ENCODE measurements at places on chromosomes 5 and 9.

- no peak for DNase-seq
Observed at GRCh38 chr5:77232574-77233358, 22.3 kb downstream of the PDE8B start.

DNA sequence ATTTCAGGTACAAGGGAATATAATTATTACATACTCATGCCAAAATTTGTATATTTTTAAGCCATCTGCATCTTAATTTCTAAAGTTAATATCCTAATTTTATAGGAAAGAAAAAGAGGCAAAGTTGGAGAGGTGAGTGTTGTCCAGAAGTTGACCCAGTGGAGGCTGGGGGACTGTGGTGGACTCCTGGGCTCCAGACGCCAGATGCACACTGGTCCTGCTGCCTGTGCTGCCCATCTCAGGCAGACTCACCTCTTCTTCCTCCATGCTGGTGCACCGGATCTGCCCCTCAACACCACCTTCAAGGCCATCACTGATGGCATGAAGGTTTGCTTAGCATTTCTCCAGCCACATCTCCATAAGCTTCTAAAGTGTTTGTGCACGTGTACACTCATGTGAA lies 220.8 kb upstream of the NFIL3 start:
- no peak for DNase-seq

GRCh38 chr9:105126226-105126625 lies 118.2 kb upstream of the SLC44A1 start:
- no peak for DNase-seq

- no peak for DNase-seq
Observed at GRCh38 chr9:99287641-99288040, 65.6 kb downstream of the SEC61B start.

DNA sequence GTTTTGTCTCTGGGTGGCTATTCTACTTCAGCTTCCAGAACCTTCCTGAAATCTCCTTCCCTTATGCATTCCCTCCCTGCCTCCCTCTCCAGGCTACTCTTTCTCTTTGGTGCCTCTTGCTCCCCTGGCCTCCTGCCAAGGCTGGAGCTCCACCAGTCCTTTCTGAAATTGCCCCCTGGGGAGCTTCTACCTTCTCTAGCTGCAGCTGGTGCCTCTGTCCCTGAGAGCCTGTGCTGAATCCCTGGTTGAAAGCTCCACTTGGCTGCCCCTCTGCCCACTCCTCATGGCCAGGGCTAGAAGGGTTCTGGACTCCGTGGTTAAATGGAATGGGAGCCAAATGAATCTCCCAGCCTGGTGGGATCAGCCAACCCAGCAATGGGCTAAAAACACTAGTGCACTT lies 80.1 kb downstream of the COL15A1 start:
- DNase-seq: no peak

- no peak for DNase-seq
Observed at GRCh38 chr9:136019041-136019680, 58.0 kb upstream of the UBAC1 start.

DNA sequence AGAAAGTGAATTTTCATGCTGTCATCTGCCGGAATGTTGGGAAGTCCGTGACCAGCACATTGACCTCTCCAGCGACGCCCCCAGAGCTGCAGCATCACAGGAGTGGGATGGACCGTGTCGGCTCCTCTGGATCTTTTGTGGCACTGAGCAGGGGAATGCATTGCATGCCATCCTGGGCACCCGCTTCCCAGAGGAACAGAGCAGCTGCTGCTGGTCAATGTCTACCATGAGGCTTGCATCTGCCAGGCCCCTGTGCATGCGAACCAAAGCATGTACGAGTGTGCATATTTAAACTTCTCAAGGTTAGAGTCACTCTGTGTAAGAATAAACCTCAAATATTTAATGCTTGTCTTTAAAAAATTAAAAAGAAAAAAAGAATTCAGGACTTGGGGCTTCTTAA lies 414.8 kb downstream of the GADD45G start:
- no peak for DNase-seq

DNA sequence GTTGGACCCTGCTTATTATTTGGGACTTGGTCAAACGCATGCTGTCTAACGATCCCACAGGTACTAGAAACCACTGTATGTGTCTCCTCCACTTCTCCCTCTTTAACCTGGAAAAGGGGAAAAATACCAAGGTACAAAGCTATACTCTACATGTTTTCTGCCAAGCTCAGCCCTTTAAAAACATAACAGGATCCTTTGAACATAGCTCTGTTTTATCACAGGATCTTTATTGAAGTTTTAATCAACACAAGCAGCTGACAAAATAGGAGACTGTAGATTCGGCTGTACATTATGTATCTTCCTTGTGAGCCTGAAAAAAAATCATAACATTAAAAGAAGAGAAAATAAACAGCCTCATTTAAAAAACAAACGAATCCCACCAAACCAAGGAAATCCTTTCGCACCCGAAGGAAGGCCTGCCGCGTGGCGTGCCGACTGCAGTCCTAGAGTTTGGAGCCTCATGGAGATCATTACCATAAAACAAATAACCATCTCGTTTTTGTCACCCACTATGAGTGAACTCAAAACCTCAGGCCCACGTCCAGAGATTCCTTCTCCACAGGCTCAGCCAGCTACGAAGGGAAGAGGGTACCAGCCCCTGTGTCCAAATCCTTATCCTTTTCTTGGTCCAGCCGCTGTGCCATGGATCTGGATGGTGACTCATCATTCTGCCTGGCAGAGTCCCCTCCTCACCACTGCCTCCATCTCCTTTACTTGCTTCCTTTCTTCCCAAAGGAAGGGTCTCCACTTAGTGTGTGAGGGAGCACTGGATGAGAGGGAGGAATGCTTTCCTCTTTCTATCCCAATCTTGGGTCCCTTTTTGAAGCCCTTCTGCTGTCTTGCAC lies 651.1 kb downstream of the CCDC171 start:
- DNase-seq: no peak

GRCh38 chr5:136174021-136174659 lies 18.8 kb downstream of the SMIM32 start:
- no peak for DNase-seq

DNA sequence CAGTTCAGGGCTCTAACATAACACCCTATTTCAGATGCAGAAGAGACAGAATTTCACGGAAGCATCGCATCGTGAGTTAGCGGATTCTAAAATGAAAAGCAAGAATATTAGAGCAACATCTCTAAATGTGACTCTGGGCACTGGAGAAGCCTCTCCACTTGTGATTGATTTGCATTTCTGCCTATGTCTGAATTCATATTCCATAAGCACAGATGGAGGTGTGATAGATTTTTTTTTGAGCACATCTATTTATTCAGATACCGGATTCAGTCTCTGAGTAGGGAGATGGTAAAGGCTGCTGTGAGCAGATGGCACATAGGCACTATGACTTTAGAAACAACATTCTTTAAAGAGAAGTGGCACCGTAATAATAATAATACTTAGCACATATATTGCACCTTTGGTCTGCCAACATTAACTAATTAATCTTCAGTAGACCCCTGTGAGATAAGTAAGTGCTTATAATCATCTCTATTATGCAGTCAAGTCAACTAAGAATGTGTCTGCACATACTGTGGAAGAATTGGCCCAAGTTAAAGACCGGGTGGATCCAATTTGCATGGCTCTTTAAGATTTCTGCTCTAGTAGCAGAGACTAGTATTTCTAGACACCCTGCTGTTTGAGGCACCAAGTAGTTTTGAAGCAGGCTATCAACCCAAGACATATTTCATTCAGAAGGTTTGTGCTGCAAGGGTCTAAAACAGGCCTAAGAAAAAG lies 685.0 kb downstream of the CETN3 start:
- no peak for DNase-seq

GRCh38 chr5:64707191-64707590 lies 16.9 kb downstream of the SHISAL2B start:
- no peak for DNase-seq

DNA sequence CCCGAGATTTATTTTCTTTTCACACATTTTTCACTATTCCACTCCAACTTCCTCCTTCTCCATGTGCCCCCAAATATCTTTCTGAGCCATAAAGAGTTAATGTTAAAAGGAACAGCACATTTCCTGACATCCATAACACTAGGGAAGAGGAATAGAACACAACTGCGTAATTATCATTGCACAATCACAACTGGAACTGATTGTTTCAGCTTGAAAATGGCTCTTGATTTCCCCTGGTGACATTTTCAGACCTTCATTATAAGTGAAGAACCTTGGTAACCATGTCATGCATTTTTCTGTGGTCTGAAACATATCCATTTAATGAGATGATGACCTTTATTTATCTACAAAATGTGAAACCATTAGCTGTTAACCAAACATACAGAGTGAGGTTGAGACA lies 82.4 kb downstream of the PCSK1 start:
- no peak for DNase-seq

GRCh38 chr5:172119921-172120688 lies 67.9 kb downstream of the STK10 start:
- no peak for DNase-seq

GRCh38 chr9:34633851-34634550 lies 3.6 kb downstream of the SIGMAR1 start:
- DNase-seq: peak; percentile 54

GRCh38 chr9:27473111-27473529 lies 51.0 kb upstream of the IFNK start:
- DNase-seq: no peak

GRCh38 chr5:124341066-124341858 lies 405.2 kb downstream of the ZNF608 start:
- no peak for DNase-seq

DNA sequence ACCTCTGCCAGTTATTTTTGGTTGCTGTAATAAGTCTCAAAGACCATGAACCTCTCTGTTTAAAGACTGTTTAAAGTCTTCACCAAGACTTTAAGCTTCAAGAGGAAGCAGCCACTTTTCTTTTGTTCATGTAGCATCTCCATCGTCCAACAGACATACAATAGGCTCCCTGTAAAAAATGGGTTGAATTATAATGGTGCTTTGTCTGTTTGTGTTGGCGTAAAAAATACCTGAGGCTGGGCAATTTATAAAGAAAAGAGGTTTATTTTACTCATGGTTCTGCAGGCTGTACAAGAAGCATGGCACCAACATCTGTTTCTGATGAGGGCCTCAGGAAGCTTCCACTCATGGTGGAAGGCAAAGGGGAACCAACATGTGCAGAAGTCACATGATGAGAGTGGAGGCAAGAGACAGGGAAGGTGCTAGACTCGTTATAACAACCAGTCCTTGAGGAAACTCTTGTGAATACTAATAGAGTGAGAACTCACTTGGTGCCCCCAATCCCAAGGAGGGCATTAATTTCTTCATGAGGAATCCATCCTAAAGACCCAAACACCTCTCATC lies 126.3 kb upstream of the RPS23 start:
- DNase-seq: no peak

DNA sequence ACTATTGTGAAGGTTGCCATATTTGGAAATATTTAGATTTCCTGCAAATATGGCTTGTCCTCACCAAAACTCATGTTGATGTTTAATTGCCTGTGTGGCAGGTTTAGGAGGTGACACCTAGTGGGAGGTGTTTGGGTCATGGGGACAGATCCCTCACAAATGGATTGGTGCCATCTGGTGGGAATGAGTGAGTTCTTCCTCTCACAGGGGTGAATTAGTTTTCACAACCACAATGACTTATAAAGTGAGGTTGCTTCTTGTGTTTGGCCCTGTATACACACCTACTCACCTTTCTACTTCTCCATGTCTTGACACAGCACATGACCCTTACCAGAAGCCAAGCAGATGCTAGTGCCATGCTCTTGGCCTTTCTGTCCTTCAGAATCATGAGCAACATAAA lies 41.1 kb downstream of the ISOC1 start:
- DNase-seq: no peak

DNA sequence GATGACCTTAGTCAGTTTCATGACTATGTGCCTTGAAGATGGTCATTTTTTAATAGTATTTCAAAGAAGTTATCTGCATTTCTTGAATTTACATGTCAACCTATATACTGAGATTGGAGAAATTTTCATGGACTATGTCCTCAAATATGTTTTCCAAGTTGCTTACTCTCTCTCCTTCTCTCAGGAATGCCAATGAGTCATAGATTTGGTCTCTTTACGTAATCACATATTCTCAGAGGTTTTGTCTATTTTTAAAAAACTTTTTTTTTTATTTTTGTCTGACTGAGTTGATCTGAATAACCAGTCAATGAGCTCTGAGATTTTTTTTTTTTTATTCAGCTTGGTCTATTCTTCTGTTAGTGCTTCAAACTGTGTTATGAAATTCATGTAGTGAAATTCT lies 374.7 kb upstream of the GRIN3A start:
- DNase-seq: no peak

GRCh38 chr9:89808076-89808755 lies 203.4 kb downstream of the GADD45G start:
- no peak for DNase-seq

DNA sequence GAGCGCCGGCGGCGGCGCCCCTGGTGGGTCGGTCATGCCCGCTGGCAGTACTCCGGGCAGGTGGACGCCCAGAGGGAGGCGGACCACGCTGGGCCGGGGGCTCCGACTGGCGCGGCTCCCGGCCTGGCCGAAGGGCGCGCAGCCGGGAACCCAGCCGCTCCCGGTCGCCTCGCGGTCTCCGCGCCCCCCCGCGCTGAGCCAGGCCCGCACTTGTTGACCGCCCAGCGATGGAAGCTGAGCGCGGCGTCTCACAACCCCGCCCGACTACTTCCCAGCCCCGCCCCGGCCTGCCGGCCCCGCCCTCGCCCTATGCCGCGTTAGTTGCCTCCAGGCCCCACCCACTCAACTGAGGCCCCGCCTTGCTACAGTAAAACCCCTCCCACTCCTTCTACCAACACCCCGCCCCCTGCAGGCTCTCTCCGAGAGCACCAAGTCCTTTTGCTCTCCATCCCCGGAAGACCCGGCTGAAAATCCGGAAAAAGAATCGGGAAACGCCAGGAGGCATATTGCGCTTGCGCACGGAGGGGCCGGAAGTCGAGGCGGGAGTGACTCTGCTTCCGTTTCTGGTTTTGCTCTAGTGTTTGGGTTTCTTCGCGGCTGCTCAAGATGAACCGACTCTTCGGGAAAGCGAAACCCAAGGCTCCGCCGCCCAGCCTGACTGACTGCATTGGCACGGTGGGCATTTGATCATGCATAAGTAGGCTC lies at the start of the genes BAG1 and CHMP5:
TSS of gene BAG1 (minus strand) at position 236 of the 705 bp plus-strand sequence.
TSS of gene CHMP5 (plus strand) at position 577 of the 705 bp plus-strand sequence. CDS start at position 607, 30 bp downstream.
- peak; percentile 100 for DNase-seq

DNA sequence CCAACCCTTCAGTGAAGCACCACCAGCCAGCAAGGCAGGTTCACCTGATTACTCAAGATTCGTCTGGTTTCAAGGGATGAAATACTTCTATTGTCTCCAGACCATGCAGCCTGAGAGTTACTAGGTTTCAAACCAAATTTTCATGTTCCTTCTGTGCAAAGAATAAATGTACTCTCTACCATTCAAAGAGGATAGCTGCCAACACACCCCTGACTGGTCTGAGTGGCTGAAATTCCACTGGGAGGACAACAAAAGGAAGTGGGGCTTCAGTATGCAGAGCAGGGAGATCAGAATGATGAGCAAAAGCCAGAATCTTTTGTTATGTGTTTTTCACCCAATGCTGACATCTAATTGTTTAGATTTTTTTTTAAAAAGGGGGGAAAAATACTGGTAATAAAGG lies 356.3 kb downstream of the BNC2 start:
- DNase-seq: no peak

DNA sequence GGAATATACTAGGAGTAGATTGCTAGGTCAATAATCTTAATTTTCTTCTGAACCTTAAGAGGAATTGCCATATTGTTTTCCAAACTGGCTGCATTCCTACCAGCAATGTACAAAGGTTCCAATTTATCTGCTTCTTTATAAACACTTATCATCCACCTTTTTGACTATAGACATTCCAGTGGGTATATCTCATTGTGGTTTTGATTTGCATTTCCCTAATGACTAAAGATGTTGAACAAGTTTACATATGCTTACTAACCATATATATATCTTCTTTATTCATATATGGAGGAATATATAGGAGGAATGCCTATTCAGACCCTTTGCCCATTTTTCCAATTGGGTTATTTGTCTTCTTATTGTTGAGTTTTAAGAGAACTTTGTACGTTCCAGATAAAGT lies 7.6 kb downstream of the DNAJC18 start:
- no peak for DNase-seq

GRCh38 chr5:110909415-110909814 lies 162.1 kb upstream of the TSLP start:
- no peak for DNase-seq

Measured in stimulated activated CD8-positive, alpha-beta memory T cell treated with anti-CD3 and anti-CD28 coated beads, Interleukin-2, amount 100 ng/mL, for 48 hours (primary cell).